Stimulated activated memory B cell treated with anti-CD40 and anti-IgM and Interleukin-4, amounts not matched to agents 10 μg/mL and 1 μg/mL and 100 μg/mL, for 72 hours (primary cell): ENCODE measurements at places on chromosomes 7 and 10.

DNA sequence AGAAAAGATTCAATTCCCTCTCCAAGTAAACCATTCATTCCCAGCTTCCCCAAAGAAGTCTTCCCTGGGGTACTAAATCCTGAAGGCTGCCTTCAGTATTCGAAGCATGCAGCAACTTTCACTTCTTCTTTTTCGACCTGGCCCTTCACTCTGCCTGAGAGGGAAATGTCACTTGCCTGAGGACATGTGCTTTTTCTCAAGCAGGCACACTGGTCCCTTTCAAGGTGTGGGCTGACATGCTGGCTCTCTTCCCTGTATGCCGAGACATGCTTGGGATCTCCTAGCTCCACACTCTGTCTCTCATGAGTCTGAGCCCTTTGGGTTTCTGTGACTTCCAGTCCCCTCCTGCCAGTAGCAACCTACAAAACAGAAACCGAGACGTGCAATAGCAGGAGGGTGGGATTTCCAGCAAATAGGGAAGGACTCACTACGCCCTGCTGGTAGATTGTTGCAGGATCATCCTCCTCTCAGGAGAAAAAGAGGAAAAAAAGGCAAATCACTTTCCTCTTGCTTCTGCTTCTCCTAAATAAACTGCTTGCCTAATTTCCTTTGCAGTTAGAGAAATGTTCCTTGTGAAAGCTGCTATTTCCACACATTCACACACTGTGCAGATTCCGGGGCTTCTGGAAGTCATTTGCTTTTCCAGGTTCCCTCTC is 33.5 kb downstream of the FIGNL1 start:
- ATAC-seq = peak; percentile 82

GRCh38 chr7:108037741-108038140 is 34.8 kb upstream of the LAMB1 start:
- no peak for ATAC-seq

DNA sequence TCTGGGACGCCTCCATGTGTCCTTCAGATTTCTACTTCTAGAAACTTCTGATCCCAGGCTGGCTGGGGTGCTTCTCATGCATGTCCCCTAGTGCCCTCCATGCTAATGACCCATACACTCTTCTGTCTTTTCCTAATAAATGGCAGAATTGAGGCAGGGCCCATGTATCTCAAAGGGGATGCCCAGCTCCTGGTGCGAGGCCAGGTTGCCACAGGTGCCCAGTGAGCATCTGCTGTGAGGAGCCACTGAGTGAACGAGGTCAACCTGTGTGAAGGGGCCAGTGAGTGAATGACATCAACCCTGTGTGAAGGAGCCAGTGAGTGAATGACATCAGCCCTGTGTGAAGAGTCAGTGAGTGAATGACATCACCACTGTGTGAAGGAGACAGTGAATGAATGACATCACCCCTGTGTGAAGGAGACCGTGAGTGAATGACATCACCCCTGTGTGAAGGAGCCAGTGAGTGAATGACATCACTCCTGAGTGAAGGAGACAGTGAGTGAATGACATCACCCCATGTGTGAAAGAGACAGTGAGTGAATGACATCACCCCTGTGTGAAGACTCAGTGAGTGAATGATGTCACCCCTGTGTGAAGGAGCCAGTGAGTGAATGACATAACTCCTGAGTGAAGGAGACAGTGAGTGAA is 478.9 kb downstream of the PTPRN2 start:
- no peak for ATAC-seq

- ATAC-seq = no peak
Observed at GRCh38 chr7:151732834-151733592, 143.9 kb downstream of the PRKAG2 start.

GRCh38 chr10:71443676-71444075 is 47.0 kb downstream of the CDH23 start:
- ATAC-seq = no peak

DNA sequence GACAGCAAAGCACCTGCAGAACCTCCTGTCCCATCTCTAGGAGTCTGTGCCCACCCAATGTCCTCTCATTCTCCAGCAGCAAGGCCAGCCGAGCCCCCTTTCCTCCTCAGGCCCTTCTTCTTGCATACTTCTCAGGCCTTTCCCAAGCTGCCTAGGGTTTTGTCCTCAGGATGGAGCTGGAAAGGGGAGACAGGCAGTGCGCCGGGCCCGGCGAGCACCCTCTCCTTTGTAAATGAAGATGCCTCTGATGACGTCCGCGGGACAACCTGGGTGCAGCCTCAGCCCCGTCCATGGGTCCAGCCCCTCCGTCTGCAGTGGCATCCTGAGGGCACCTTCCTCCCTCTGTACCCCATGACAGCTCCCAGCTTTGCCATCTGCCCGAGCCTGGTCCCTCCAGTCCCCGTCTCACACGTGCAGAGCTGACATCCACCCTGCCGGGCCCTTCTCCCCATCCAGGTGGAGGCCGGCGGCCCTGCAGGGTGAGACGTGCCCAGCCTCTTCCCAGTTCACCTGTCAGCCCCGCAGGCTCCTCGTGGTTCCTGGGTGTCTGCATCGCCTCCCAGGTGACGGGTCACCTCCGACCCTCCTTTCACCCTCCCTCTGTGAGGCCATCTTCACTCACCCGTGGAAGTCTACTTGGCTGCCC is 36.4 kb downstream of the JAKMIP3 start:
- ATAC-seq = no peak

GRCh38 chr7:145718129-145718528 is 398.5 kb upstream of the CNTNAP2 start:
- ATAC-seq = no peak

DNA sequence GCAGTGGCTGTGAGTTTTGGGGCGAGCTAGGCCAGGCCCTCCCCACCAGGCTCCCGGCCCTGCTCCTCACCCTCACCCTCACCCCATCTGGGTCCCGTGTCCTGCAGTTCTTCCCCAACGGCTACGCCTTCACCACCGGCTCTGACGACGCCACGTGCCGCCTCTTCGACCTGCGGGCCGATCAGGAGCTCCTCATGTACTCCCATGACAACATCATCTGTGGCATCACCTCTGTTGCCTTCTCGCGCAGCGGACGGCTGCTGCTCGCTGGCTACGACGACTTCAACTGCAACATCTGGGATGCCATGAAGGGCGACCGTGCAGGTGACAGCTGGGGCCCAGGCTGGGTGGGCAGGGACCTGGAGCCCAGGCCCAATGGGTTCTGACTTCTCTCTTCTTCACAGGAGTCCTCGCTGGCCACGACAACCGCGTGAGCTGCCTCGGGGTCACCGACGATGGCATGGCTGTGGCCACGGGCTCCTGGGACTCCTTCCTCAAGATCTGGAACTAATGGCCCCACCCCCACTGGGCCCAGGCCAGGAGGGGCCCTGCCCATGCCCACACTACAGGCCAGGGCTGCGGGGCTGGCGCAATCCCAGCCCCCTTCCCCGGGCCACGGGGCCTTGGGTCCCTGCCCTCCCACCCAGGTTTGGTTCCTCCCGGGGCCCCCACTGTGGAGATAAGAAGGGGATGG is 4.9 kb downstream of the GNB2 start:
- ATAC-seq = no peak

- ATAC-seq = no peak
Observed at GRCh38 chr10:63593576-63593975, 72.4 kb downstream of the REEP3 start.

DNA sequence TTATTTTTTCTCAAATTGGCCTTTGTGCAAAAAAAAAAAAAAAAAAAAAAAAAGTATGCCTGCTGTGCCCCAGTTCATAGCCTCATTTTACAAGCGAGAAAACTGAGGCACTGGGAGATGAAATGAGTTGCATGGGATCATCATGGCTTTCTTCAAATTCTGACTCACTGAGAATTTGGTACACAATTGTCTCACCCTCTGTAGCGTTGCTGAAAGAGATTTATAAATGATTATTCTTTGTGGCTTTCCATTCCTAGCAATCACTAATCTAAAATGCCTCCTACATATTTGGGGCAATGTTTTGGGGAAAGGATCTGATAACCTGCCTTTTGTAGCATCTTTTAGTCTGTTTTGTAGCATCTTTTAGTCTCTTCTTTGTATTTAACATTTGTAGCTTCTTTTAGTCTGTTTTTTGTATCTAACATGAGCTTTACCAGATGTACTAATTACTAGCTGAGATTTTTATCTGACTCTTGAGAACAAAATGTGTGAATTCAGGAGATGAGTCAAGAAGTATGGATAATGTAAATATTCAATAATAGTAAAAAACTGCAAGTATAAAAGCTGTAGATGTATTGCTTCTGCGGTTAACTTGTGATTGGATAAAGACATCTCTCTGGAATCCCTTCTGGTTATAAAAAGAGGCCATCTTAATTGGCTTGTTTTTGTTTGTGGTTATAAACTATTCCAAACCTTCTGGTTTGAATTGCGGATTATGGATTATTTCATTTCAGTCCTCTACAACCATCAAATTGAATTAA is 161.4 kb downstream of the ARID5B start:
- no peak for ATAC-seq
